Uterus (tissue), 4 donors: ENCODE measurements at places on chromosomes 3 and 15.

DNA sequence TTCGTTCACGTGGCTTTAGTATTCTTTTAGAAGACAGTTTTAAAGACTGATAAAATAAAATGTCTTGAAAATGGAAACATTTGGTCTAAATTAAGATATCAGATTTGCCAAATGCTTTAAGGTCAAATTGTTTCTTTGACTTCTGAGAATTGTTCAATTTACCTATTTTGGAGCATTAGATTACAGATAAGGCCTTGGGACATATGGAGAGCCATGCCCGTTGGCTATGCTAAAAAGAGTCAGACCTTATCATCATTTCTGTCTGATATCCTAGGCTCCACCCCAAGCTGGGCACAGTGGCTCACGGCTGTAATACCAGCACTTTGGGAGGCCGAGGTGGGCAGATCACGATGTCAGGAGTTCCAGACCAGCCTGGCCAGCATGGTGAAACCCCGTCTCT, 13.0 kb downstream of the ZNF445 start:
- no peak overlapping the region for H3K27ac ChIP-seq
- H3K27me3 ChIP-seq: no peaks in the 10 kb centered on the region
- H3K4me1 ChIP-seq: no peaks in the 10 kb centered on the region

DNA sequence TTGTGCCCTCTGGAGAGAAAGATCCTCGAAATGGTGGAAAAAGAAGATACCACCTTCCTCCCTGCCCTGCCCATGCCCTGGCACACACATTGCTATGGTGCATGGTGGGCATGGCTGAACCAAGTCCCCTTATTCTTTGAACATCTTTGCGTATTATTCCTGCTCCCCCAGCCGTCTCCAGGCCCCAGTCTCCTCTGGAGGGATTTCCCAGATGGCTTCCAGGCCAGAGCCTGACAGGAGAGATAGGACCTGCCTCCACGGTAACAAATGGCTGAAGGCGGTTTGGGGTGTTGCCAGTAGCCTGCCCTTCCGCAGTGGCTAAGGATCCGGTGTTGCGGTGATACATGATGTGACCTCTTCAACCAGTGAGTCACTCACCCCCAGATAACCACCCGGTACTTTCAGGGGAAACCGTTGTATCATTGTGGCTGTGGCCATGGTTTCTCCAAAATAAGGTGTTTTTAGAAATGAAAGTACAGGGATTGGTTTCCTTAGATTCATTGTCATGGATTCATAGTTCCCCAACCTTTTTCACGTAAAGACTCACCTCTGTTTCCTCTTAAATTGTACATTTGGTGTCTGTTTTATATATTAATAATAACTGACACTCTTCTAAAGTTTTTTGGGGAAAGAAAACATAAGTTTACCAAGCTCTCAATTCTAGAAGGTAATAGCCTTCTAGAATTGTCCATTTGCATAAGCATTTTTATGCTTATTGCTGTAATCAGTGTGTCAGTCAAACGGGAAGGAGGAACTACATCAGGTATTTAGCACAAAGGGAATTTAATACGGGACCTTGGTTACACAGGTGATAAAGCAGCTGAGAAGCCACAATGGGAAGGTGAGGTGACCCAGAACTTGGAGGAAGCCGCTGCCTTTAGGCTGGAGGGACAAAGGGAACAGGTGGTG, 25.9 kb downstream of the SMAD3 start:
- H3K4me1 ChIP-seq: peaks cover 26% of the 10 kb centered on the region
- no peaks in the 10 kb centered on the region for H3K36me3 ChIP-seq
- no peak overlapping the region for H3K4me3 ChIP-seq
- peak; percentile 71 for DNase-seq
- H3K27me3 ChIP-seq: no peaks in the 10 kb centered on the region

GRCh38 chr3:48885753-48886152, 12.9 kb downstream of the SLC25A20 start:
- DNase-seq: no peak
- no peaks in the 10 kb centered on the region for H3K36me3 ChIP-seq
- no peak overlapping the region for H3K27ac ChIP-seq
- H3K4me1 ChIP-seq: no peaks in the 10 kb centered on the region
- no peaks in the 10 kb centered on the region for H3K27me3 ChIP-seq
- H3K4me3 ChIP-seq: no peak overlapping the region

GRCh38 chr3:120497336-120497735, 46.5 kb upstream of the FSTL1 start:
- no peaks in the 10 kb centered on the region for H3K27me3 ChIP-seq
- no peak for DNase-seq
- H3K36me3 ChIP-seq: no peaks in the 10 kb centered on the region
- H3K4me3 ChIP-seq: no peak overlapping the region

GRCh38 chr15:64429448-64429847, 30.9 kb upstream of the ZNF609 start:
- DNase-seq: no peak
- H3K4me1 ChIP-seq: peaks cover 5% of the 10 kb centered on the region
- H3K27me3 ChIP-seq: no peaks in the 10 kb centered on the region
- no peak overlapping the region for H3K4me3 ChIP-seq

DNA sequence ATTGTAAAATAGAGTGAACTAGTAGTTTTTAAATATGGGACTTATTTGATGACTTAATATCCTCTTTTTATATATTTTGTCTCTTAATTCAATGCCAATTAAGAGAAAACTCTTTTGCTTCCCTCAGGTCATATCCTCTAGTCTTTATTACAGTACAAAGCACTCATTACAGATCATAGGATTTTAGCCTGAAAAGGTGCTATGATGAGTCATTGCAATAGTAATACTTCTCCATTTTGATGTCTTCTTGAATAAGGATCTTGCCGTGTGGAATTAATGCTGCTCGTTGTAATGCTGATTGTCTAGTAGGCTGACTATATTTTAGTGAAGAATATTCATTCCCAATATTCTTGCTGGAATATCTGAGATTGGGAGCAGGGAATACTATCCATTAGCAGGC, 612.2 kb upstream of the GOLIM4 start:
- H3K27me3 ChIP-seq: no peaks in the 10 kb centered on the region
- H3K27ac ChIP-seq: no peak overlapping the region
- DNase-seq: no peak
- H3K36me3 ChIP-seq: no peaks in the 10 kb centered on the region
- H3K4me3 ChIP-seq: no peak overlapping the region
- no peaks in the 10 kb centered on the region for H3K4me1 ChIP-seq

- no peak for DNase-seq
- no peaks in the 10 kb centered on the region for H3K27me3 ChIP-seq
- no peak overlapping the region for H3K27ac ChIP-seq
- no peak overlapping the region for H3K4me3 ChIP-seq
These were observed 15.9 kb upstream of the COPG1 start for GRCh38 chr3:129233538-129233937.

DNA sequence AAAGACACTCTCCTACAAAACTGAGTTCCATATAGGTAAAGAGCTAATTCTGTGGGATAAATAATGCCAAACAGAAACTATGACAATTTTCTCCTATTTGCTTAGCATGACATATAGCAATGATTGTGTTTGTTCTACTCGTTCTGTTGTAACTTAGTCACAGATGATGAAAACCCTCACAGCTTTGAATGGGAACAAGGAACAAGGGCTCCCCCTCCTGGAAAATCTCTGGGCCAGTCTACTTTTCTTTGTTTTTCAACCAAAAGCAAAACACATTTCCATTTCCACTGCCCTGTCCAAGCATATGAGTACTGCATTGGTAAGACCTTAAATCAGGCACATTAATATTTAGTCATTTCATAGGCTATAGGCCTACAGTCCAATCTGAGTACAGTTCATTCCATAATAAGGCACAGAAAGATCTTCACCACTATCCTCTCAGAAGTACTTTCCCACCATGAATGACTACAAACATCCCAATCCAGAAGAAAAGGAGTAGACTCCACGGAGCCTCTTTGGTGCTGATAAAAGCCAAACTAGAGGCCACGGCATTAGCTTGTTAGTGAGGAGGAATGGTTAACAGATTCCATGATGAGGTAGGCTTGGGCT, 67.1 kb downstream of the ATP8B4 start:
- H3K4me3 ChIP-seq: no peak overlapping the region
- no peaks in the 10 kb centered on the region for H3K27me3 ChIP-seq
- DNase-seq: peak; percentile 74

DNA sequence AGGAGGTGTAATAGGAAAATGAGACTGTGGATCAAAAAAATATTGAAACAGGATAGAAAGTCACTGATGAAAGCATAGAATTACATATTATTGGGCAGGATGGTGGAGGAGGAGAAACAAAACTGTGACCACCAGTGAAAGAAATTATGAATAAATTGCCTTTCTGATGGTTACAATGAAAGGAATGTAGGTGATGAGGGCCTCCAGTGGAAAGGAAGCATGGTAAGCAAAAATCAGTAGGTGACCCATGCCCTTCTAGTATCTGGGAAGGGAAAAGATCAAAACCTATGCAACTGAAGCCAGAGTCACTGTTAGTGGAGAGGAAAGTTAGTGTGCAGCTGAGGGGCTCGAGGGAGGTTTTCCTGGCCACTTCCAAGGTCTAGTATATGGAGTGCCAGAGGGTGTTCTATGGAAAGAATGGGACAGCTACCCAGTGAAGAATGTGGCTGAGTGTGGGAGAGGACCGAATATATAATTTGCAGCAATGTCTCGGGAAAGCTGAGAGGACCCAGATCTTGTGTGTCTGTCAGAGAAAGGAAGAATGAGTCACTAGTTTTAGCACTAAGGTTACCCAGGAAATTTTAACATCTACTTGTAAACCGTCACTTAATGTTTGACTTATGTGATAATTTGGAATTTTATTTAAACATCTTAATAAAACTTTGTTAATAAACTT, 146.2 kb downstream of the NFKBIZ start:
- no peaks in the 10 kb centered on the region for H3K27me3 ChIP-seq
- no peak for DNase-seq
- no peak overlapping the region for H3K27ac ChIP-seq
- no peaks in the 10 kb centered on the region for H3K4me1 ChIP-seq
- H3K4me3 ChIP-seq: no peak overlapping the region

- H3K4me1 ChIP-seq: no peaks in the 10 kb centered on the region
- H3K4me3 ChIP-seq: no peak overlapping the region
- H3K36me3 ChIP-seq: no peaks in the 10 kb centered on the region
- no peak overlapping the region for H3K27ac ChIP-seq
These were observed 30.3 kb upstream of the TUBGCP5 start for GRCh38 chr15:23069496-23070166.

GRCh38 chr15:73081321-73081958, 29.2 kb downstream of the NEO1 start:
- DNase-seq: peak; percentile 34
- H3K36me3 ChIP-seq: no peaks in the 10 kb centered on the region
- no peaks in the 10 kb centered on the region for H3K4me1 ChIP-seq
- no peak overlapping the region for H3K27ac ChIP-seq

GRCh38 chr3:167559924-167560323, 86.1 kb upstream of the SERPINI2 start:
- no peaks in the 10 kb centered on the region for H3K27me3 ChIP-seq
- no peak overlapping the region for H3K27ac ChIP-seq
- DNase-seq: no peak
- H3K36me3 ChIP-seq: no peaks in the 10 kb centered on the region

DNA sequence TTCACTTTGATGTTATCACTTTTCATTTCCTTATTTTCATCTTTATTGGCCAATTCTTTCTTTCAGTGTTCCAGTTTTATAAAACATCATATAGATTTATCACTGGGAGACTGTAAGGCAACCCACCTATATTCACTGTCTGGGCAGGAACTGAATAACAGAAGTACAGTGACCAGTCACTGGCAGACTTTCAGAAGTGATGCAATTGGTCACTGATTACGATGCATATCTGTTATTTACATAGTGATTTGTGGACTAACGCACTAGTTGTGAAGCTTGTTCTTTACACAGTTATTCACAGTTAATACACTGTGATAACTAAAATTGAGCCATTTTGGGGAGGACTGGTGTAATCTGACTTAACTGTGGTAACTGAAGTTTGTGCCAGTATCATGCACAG, 190.2 kb upstream of the DPH6 start:
- no peak overlapping the region for H3K4me3 ChIP-seq
- H3K27me3 ChIP-seq: no peaks in the 10 kb centered on the region
- no peak overlapping the region for H3K27ac ChIP-seq
- no peak for DNase-seq
- H3K4me1 ChIP-seq: no peaks in the 10 kb centered on the region

DNA sequence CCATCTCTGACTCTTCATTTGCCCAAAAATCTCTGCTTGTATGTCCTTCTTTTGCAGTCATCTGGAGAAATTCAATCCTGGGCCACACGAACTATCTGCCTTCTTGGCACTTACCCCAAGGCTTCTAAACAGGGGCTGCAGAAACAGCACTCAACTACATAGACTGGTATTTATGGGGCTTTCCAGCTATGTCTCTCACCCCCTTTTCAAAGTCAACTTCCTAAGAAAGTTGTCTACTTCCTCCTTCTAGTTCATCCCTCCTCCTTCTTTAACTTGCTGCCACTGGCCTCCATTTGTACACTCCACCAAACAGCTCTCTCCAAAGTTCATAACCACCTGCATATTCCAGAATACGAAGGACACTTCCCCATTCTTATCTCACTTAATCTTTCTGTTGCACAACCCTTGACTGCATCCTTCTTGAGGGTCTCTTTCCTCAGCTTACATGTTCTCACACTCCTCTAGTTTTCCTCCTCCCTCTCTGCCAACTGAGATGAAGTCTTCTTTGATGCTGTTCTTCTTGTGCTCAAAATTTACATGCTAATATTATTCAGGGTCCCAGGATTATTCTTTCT, 55.2 kb downstream of the PLD1 start:
- H3K4me3 ChIP-seq: no peak overlapping the region
- no peaks in the 10 kb centered on the region for H3K4me1 ChIP-seq
- H3K36me3 ChIP-seq: no peaks in the 10 kb centered on the region
- DNase-seq: no peak
- H3K27me3 ChIP-seq: no peaks in the 10 kb centered on the region

DNA sequence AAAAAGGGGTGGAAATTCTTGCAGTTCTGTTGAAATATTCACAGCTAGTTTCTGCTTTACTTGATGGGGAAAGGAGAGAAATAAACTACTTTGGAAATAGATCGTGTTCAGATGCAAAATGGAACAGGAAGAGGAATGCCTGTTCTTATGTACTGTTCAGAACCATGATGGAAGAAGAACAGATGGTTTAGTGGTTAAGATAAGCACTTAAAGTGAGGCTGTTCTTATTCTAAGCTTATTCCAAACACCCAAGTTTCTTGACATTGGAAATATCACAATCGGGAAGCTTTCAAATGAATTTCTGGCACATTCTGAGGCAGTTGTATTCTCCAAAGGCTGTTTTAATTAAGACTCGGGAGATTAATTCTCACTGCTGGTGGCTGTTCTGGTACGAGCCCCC, 228.5 kb downstream of the LSAMP start:
- no peak for DNase-seq
- H3K4me1 ChIP-seq: no peaks in the 10 kb centered on the region
- no peaks in the 10 kb centered on the region for H3K27me3 ChIP-seq
- no peak overlapping the region for H3K27ac ChIP-seq

- H3K4me3 ChIP-seq: no peak overlapping the region
- no peaks in the 10 kb centered on the region for H3K36me3 ChIP-seq
- peaks cover 5% of the 10 kb centered on the region for H3K4me1 ChIP-seq
- H3K27me3 ChIP-seq: no peaks in the 10 kb centered on the region
- peak overlapping the region; percentile 98 for H3K27ac ChIP-seq
These were observed 101.9 kb downstream of the KLHL25 start for GRCh38 chr15:85692873-85693272.

DNA sequence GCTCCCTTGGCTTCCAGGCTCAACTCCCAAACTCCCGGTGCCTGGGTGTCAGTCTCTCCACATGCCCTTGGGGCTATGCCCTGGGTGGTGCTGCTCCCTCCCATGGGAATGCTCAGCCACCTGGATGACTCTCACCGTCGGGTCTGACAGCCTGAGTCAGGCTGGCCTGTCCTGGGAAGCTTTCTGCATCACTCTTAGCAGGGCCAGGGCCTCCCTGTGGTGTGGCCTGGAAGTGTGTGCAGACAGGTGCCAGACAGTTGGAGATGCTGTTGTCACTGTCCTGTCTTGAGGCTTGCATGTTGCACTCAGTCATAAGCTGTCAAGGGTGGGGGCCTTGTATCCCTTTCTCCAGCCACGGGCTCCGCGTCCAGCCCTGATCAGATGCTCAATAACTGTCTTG, 71.7 kb downstream of the GABRG3 start:
- H3K36me3 ChIP-seq: no peaks in the 10 kb centered on the region
- no peaks in the 10 kb centered on the region for H3K4me1 ChIP-seq
- no peak overlapping the region for H3K27ac ChIP-seq
